ENCODE measurements at places on chromosomes 4 and X.

DNA sequence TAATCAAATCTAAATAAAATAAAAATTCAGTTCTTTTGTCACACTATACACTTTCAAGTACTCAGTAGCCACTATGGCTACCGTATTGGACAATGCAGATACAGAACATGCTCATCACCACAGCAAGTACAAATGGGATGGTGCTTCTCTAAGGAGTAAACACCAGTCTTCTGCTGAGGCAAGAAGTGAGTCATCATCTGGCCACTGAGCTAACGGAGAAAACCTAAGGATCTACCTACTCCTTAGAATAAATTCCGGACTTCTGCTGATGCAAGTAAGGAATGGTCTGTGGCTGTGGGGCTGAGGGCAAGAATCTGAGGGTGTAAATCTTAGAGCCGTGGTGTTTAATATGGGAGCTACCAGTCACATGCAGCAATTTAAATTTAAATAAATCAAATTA, 11.3 kb upstream of the RBMXL3 start:
- DNase-seq = peak; percentile 5

DNA sequence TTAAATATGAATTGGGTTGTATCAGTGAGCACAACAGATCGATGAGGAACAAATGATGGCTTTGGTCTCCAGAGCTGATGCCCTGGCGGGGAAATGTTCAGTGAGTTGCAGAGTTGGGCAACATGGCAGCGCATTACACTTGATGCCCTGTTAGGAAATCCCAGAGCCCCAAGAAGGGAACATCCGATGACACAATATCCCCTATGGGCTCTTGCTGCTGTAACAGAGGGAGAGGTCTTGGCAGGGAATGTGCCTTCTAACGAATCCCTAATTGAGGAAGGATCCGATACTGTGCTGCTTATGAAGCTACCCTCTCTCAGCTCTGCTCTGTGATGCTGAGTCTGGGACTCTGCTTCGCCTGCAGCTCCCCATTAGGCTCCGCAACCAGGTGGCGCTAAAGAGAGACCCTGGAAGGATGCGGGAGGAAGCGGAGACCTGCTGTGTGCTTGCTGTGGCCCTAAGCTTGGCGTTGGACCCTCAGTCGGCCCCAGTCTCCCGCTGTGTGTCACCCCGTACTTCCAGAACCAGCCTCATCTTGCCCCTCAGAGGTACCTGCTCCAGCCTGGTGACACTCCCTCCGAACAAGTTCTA, 38.9 kb downstream of the PDHA1 start:
- peak; percentile 63 for DNase-seq

DNA sequence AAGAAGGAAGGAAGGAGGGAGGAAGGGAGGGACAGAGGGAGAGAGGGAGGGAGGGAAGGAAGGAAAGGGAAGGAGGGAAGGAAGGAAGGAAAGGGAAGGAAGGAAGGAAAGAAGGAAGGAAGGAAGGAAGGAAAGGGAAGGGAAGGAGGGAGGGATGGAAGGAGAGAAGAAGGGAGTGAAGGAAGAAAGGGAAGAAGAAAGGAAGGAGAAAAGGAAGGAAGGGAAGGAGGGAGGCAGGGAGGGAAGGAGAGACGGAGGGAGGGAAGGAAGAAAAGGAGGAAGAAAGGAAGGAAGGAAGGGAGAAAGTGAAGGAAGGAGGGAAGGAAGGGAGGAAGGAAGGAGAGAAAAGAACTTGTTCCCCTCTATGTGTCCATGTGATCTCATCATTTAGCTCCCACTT, 465.0 kb downstream of the KCTD8 start:
- DNase-seq = no peak

- no peak for DNase-seq
Observed at GRCh38 chr4:71130827-71131603, 137.6 kb downstream of the DCK start.

DNA sequence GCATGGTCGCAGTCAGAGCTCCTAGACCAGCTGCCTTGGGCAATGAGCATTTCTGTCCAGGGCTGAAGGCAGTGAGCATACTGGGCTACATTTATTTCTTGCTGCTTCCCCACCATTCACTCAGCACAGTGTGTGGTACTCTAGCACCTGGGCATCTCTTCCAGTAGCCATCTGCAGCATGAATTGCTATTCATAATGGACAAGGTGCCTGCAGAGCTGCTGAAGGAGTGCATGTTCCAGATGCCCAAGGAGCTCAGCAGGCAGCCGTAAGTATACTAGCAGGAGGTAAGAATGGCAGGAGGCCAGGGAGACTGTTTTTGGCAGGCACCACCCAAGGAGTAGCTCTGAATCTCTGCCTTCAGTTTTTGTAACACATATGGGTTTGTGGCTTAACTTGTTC, 110.4 kb upstream of the RXFP1 start:
- no peak for DNase-seq

DNA sequence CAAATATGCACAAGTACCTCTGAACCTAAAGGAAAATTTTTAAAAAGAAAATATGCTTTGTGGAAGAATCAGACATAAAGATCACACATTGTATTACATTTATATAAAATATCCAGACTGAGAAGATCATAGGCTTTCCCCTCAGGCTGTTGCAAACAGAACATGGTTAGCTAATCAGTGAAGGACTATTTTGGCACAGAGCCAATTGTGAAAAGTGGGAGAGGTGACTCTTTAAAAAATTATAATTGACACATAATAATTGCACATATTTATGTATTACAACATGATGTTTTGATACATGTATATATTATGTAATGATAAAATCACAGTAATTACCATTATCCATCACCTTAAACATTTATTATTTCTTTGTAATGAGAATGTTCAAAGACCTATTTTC, 44.1 kb upstream of the FOXR2 start:
- DNase-seq = no peak

- no peak for DNase-seq
Observed at GRCh38 chr4:157293673-157294072, 73.1 kb downstream of the GRIA2 start.

GRCh38 chr4:23455456-23456158, 434.2 kb downstream of the PPARGC1A start:
- peak; percentile 43 for DNase-seq

DNA sequence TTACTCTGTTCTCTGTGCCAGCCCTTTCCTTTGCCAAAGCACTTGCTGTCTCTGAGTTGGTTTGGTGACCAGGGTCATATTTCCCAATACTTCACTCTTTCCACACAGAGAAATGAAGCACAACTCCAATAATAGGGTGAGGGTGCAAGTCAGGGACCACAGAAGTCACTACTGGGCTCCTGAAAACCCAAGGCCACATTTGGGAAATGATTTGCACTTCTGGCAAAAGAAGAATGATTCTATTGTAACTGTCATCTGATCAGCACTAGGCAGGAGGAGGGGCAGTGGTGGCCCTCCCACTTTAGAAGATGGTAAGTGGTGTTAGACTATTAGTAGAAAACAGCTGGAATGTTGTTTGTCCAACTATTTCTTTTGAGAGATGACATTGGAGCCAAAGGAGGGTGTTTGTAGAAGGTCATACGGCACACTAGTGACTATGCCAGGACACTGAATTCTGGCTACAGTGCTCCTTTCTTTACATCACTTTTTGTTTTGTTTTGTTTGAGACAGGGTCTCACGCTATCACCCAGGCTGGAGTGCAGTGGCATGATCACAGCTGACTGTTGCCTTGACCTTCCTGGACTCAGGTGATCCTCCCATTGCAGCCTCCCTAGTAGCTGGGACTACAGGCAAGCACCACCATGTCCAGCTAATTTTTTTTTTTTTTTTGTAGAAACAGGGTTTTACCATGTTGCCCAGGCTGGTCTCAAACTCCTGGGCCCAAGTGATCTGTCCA, 10.8 kb upstream of the HADH start:
- DNase-seq = no peak

GRCh38 chr4:12545812-12546211, 938.3 kb downstream of the RAB28 start:
- DNase-seq = no peak

DNA sequence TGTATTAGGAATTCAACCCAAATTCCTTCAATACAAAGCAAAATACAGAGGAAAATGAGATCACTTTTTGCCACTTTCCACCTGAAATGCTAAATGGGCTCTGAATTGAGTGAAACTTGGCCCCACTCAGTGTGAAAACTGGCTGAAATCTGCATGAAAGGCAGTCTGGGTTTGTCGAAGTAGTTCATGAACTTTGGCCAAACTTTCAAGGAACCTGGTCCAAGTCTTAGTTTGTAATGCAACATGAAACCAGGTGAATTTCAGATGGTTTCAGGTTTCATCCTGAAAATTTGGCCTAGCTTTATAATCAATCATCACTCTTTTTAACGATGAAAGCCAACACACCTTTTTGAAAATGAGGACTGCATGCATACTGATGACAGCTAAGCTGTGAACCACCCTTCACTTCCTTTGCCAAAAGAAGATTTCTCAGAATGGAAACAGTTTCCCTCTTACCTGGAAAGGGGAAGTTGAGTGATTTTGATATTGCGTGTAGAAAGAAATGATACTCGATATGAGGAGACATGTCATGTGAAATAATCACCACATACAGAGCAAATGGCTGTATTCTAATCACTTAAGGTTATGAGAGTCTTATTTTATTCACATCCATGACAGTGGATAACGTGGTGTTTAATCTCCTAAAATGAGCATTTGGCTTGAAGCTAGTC, 209.9 kb upstream of the ETNPPL start:
- DNase-seq = no peak

DNA sequence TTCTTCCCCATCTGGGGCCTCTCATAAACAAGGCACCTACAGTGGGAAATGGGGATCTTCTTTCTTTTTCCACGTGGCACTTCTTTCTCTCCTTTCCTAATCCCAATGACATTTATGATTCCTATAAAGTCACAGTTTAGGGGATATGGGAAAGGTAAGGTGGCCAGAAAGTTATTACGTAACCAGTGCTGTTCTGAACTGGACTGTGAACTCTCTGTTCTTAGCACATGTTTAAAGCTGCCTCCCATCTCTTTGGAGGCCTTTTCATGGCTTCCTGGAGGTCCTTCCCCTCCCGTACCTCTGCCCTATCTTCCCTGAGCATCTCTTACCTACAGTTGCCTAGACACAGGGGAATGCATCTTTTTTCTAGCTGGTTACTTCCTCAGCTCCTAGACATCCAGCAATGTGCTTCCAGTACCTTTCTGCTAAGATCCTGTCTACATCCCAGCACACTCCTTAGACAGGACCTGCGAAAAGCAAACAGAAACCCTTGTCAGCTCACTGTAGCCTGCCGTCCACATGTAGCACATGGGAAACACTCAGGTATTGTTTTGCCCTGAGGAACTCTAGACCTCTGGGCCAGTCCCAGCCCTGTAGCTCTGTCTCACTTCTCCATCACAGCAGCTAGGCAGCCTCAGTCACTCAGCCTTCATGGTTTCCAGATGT, 195.4 kb downstream of the NWD2 start:
- DNase-seq = no peak

DNA sequence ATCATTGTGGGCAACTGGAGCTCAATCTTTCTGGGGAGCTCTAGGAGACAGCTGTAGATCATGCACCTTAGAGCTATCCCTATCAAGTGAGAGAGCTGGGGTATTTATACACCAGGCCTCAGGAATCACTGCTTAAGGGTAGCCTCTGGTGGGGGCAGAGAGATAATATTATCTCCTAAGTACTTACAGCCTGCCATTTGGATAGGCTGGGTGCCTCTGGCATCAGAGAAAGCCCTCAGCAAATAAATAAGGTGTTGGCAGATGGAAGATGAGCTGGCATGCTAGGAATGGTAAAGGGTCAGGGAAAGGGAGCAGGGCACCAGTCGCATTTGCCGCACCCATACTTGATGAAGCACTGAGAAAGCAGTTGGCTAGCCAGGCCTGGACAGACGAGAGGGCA, 75.9 kb downstream of the HCCS start:
- DNase-seq = no peak

Data from NT2/D1 (cell line).